ENCODE measurements at places on chromosomes 7 and 10.

DNA sequence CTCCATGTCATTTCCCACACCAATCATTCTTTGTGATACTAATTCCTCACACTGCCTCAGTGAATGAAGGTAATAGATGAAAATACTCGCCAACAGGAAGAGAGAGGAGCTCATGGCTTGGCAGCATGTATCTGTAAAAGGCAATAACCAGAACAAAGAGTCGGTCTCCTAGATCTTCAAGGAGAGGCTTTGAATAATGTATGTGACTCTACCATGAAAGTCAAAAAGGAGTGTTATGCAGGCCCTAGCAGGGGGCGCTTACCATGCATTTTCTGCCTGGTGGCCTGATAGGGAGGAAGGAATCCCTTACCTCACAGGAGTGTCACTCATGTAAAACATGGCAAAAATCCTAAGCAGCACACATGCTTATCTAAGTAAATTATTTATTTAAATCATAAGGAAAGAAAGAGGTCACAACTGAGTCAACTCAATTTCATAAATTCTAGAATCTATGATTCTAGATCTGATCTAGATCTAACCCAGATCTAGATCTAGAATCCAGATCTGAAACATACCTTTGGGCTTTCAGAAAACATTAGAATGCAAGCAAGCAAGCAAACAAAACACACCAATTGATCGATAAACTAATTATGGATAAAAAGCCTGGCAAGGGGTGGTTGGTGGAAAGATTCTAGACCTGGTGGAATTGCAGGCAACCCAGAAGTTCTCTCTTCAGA lies 226.3 kb upstream of the KLF6 start:
- no peak for DNase-seq

GRCh38 chr7:49014870-49015269 lies 90.5 kb downstream of the CDC14C start:
- DNase-seq: no peak

GRCh38 chr10:112370424-112370819 lies 3.5 kb upstream of the ACSL5 start:
- DNase-seq: no peak

GRCh38 chr7:8592167-8592566 lies 158.8 kb downstream of the NXPH1 start:
- DNase-seq: no peak

DNA sequence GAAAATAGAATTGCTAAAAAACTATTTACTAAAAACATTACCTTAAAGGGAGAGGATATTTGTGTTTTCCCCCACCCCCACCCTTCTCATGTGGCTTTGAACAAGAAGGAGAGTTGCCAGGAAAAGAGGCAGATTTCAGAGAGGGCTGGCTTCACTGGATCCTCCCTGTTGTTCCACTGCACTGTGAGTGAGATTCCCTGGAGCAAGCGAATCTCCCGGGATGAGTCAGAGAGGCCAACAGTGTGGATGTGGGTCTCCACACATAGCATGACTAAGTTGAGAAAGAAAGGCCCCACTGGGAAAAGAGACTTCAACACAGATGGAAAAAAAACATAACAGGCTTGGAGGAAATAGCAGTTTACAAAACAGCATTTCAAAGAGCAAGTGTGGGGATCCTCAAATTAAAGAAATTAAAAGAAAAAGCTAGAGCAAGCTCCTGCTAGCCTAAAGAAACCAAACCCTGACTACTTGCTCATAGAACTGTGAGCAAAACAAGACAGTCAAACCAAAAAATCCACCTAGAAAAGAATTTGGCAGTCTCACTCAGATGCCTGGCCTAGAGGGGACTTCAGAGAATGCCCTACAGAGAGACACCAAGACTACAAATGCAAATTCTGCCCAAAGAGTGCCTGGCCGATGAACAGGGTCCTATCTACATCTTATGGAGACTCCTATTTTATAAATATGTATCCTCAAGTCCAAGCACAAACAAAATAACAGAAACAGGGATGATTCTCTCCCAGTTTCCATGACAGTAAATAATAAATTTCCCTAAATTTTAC lies 3.4 kb downstream of the CAV1 start:
- no peak for DNase-seq

DNA sequence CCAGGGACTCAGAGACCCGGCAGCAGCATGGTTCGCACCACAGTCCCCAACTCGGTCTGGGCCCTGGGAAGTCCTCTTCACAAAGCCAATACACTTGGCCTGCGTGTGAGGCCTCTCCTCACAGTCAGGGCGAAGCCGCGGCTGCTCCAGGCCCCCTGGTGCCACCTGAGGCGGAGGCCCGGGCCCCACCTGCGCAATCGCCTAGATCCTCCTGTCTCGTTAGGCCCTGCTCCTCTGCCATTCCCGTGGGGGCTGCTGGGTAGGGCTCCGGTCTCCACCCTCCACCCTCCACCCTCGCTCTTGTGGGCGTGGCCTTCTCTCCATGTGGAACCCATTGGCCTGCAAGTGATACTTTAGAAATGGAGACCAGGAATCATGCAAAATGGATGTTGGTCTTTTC lies 553.3 kb downstream of the INHBA start:
- DNase-seq: no peak

DNA sequence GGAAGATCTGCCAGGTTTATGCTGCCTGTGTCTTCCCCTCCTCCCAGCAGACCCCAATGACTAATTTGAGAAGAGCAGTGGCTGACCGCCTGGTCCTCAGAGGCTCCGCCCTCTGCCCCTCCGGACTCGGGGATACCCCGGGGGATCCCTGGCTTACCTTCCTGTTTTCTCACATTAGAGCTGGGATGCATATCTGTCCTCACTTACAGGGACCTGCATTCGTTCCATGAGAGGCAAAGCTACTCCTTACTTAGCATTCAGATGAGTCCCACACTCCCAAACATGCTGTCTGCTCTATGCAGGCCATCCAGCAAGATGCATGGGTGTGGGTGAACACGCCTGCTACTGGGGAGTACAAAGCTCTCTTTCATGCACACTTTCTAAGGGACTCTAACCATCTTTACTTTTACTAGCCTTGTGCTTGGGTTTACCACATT lies 24.0 kb downstream of the VOPP1 start:
- no peak for DNase-seq

- DNase-seq: no peak
Measured at GRCh38 chr10:98264378-98265065, 3.5 kb downstream of the LOXL4 start.

GRCh38 chr7:114606100-114606499 lies 191.5 kb downstream of the FOXP2 start:
- DNase-seq: no peak

DNA sequence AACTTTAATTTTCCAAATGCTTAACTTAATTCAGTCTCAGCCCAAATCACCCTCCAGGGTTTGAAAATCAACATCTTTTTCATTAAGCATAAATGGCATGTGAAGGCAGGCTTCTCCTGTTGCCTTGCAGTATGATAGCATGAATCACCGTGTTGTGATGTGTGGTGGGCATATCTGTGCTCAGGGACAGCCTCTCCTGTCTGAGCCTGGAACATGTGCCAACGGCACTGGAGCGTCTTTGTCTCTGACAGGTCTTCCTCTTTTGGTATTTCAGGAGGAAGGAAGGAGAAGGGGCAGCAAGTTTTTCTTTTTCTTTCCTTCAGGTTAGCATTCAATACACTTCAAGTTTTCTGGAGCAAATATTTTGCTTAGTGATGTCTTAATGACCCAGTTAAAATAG lies 57.6 kb downstream of the LRGUK start:
- DNase-seq: no peak

- DNase-seq: no peak
Measured at GRCh38 chr7:326273-326672, 36.3 kb downstream of the FOXL3 start.

DNA sequence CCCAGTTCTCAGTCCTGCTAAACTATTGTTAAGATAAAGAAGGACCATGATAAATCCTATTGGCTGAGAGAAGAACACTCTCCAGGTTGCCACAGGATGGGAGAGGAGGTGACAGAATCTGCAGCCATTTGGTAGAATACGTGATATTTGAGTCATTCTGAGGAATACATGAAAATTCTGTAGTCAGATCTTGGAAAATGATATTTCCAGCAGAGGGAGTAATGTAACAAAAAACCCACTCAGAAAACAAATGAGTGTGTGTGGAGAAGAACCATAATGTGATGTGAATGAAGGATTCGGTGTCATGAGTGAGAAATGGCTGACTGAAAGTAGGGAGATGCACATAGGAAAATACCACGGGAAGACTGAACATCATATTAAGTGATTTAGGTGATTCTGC lies 128.5 kb upstream of the PFKP start:
- DNase-seq: no peak

- no peak for DNase-seq
Measured at GRCh38 chr7:86123476-86123875, 520.2 kb upstream of the GRM3 start.

- DNase-seq: no peak
Measured at GRCh38 chr7:101094791-101095375, 9.6 kb downstream of the TRIM56 start.

DNA sequence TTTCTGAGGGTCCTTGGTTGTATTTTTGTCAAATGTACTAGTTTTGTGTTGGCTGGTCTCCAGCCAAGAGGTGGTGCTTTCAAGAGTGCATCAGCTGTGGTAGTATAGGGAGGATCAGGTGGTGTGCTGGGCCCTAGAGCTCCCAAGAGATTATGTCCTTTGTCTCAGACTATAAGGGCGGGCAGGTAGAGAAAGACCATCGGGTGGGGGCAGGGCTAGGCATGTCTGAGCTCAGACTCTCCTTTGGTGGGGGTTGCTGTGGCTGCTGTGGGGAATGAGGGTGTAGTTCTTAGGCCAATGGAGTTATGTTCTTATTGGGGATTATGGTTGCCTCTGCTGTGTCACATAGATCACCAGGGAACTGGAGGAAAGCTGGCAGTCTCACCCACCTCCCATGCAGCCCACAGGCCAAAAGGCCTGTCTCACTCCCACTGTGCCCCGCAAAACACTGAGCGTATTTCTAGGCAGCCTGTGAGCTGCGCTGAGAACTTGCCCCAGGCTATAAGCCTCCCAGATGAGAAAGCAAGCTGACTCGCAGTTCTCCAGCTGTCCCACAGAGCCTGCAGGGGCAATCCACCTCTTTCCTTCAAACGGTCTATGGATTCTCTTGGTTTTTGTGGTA lies 1066.7 kb downstream of the GRM8 start:
- DNase-seq: no peak

- no peak for DNase-seq
Measured at GRCh38 chr7:139572704-139573385, 49.4 kb downstream of the CLEC2L start.

- no peak for DNase-seq
Measured at GRCh38 chr10:124425227-124425962, 6.7 kb upstream of the OAT start.

DNA sequence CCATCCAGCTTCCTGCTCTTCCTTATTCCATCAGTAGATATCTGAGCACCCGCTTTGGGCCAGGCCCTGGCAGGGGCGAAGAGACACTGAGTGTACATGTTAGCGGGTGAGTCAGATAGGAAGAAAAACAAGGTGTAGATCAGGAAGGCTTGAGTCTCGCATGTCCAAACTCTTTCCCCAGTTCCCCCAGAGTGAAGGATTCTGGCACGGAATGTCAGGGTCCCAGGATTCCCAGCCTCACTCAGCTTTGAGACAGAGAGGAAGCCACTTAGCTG lies 24.1 kb upstream of the CHST15 start:
- no peak for DNase-seq

DNA sequence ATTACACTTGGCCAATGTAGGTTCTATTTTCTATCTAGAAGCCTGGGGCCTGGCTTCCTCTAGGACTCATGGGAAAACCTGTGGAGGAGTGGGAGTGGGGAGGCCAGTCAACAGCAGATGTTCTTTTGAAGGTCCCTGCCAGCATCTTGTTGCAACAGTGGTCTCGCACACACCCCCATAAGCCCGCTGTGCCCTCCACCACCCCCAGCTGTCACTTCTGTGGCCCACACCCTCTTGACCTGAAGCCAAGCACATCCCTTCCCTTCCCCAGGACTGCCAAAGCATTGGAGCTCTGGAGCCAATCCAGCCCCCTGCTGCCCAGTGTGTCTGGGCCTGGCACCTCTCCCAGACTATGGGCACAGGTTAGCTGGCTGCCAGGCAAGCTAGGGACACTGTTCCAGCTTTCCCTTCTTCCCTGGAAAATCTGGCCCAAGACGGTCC lies 1.9 kb upstream of the STX1A start:
- no peak for DNase-seq

DNA sequence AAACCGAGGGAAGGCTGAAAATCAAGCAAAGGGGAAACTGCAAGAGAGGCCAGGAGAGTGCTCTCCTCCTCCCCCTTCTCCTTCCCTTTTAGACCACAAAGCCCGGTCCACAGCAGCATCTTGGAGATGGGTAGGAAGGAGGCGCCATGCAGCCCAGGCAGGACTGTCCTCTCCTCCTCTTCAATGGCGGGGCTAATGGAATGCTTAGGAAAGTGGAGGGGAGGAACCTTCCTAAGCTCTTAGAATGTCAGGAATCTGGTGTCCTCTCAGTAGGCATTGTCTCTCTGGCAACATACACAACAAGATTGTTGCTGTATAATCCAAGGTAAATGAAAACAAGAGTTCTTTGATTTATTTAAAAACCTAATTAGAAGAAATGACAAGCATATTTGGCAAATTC lies 185.1 kb downstream of the DGKI start:
- DNase-seq: no peak

Measured in activated gamma-delta T cell (primary cell).